ENCODE measurements at places on chromosomes 2 and 18.

GRCh38 chr18:62715436-62715758 is at the start of gene PHLPP1:
Gene PHLPP1, plus strand, starts transcription at chr18:62715541. Its CDS starts 143 bp downstream, at chr18:62715684.
- DNase-seq, result no peak

GRCh38 chr2:197236159-197236558 is 74.4 kb downstream of the ANKRD44 start:
- DNase-seq, result no peak

- no peak for DNase-seq
Measured at GRCh38 chr18:13374468-13375301, 156.1 kb downstream of the LDLRAD4 start.

- no peak for DNase-seq
Measured at GRCh38 chr2:238698072-238698352, 149.9 kb upstream of the TWIST2 start.

GRCh38 chr2:199449455-199449854 is 8.3 kb downstream of the SATB2 start:
- DNase-seq, result no peak

DNA sequence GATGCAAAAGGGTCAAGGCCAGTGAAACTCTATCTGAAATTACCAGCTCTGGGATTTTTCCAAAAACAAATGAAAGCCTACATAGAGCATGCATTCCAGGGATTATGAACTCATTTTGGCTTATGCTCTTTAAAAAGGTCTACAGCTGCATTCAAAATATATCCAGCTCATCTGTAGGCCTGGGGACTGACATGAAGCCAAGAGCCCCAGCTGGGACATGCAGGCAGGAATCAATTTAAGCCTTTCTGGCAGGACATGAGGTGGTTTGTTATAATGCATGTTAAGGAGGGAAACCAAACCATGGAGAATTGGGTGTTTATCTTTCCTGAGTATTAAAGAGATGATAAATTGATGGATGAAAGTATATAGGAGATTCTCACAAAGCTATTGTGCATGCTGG is 164.5 kb downstream of the RBM43 start:
- DNase-seq, result no peak

GRCh38 chr2:212843409-212844199 is 305.0 kb upstream of the ERBB4 start:
- no peak for DNase-seq

DNA sequence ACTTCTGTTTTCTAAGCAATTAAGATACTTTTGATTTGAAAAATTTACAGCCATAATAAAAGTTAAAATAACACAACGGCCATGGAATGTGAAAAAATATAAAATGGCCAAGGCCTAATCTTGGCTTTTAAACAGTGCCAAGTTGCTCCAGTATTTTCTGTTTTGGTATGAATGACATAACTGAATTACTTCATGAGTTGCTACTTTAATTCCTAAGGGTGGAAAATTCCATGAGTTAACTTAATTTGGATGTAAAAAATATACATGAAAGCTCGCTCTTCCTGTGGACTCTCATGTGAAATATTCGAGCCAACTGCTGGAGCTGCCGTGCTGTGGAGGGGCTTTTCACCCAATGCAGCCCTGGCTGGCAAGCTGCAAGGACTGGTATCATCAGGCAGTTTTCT is 286.0 kb upstream of the CCDC68 start:
- no peak for DNase-seq

GRCh38 chr2:165348441-165348840 is 109.2 kb downstream of the SCN2A start:
- DNase-seq, result no peak

DNA sequence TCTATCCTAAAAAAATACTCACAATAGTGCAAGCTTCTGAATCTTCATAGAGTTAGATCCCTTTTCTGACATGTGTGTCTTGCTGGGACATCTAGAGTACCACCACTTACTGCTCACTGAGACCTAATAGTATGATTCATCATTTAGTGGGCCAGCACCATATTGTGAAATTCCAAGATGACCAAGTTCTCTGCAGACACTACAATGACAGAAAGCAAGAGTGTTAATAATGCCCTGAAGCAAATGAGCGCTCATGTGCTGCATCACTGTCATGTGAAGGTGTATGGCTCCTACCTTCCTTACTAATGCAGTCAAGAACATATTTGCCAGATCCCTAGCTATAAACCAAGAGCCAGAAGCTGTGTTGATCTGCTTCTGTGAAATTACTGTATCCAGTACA is 606.2 kb upstream of the NXPH2 start:
- DNase-seq, result no peak

DNA sequence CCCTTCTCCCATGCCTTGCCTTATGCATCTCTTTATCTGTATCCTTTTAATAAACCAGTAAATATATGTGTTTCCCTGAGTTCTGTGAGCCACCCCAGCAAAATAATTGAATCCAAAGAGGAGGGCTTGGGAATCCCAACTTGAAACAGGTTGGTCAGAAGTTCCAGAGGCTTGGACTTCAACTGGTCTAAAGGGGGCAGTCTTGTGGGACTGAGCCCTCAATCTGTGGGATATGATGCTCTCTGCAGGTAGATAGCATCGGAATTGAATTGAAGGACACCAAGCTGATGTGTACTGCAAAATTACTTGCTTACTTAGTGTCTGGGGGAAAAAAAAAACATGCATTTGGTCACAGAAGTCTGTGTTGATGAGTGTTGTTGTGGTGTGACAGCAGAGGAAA is 1033.5 kb upstream of the TMEFF2 start:
- DNase-seq, result no peak

DNA sequence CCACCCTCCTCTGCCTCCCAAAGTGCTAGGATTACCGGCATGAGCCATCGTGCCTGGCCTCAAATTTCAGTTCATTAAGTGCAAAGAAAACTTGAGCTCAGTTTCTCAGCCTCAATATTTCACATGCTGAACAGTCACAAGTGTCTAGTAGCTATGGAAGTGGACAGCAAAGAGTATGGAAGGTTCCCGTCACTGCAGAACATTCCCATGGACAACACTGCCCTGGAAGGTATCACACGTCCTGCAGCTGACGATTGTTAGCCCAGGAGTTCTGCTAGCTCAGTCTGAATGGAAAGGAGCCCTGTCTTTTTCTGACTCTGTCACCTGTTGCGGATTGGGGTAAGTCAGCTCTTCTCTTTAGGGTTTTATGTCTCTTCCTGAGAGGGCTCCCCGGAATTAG is 86.2 kb upstream of the PTPRM start:
- DNase-seq, result no peak

GRCh38 chr18:63881851-63882250 is 5.7 kb upstream of the SERPINB2 start:
- no peak for DNase-seq

DNA sequence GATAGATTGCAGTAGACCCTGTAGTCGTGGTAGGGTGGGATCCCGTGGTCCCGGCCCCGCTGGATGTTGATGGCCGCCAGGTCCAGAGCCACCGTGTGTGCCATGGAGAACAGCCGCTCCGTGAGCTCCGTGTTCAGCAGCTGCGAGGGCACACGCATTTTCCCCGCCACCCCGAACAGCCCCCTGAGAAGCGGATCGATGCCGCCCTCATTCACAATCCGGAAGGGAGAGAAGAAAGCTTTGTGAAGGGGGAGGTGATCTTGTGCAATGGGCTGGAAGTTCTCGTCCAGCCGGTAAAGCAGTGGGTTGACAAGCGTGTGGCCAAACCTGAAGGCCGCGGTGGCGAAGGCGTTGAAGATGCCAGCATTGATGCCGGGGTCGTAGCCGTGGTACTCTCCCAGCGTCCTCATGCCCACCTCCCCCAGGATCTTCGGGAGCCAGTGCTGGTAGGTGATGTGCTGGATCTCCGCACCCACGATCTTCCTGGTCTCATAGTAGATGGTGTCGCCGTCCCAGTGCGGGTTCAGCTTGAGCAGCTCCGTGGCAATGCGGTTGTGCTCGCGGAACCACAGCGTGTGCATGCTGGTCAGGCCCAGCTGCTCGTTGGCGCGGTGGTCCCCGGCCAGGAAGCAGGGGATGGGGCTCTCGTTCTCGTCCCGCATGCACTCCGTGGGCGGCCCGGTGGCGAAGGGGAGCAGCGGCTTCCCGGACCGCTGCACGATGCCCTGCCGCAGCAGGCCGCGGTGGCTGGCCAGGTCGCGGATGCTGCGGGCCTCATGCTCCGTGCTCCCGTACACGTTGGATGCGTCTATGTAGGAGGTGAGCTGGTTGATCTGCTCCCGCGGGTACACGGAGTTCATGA is 95.8 kb downstream of the PXDN start:
- DNase-seq, result no peak

DNA sequence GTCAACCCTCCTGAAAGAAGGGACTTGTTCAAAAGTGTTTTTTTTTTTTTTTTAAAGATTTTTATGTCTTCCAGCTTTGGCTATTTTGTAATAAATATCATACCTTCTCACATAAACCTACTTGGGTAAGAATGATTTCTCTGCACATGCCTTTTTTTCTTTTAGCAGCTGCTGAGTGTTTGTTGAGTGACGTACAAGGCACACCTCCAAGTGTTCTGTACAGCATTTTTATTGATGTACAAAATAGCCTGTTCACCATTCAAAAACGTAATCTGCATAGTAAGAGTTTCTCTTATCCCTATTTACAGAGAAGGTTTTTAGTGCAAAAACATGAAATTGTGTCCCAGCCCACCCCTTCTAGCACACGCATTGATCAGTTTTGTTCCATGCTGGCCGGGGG is 77.6 kb downstream of the MEP1B start:
- no peak for DNase-seq

GRCh38 chr2:202375033-202375608 is 1.0 kb upstream of the BMPR2 start:
- peak; percentile 13 for DNase-seq

DNA sequence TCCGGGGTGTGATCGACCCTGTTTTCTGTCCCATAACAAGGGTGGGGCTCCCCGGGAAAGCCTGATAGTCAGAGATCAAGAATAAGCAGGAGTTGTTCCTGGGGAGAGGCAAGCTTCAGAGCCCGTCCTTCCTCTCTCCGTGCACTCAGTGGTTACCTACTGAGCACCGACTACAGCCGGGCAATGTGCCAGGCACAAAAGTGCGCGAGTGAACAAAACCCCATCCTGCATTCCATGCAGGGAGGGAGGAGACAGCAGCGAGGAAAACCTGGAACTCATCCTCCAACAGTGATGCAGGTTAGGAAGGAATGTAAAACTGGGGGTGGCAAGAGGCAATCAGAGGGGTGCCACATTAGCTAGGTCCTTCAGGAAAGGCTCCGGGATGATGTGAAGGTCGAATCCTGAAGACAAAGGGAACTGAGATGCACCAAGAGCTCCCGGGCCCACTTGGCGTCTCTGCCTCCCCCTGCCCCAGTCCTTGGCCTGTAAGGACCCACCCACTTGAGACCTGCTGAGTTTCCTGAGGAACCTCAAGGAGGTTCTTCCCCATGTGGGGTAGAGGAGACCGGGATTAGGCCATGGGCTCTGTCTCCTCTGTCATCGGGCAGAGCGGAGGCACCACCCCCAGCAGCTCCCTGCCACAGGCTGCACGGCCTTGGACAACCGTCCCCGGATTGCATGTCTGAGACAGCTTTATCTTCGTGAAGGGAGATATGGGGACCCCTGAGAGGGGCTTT is 198.2 kb downstream of the NDUFA10 start:
- no peak for DNase-seq

DNA sequence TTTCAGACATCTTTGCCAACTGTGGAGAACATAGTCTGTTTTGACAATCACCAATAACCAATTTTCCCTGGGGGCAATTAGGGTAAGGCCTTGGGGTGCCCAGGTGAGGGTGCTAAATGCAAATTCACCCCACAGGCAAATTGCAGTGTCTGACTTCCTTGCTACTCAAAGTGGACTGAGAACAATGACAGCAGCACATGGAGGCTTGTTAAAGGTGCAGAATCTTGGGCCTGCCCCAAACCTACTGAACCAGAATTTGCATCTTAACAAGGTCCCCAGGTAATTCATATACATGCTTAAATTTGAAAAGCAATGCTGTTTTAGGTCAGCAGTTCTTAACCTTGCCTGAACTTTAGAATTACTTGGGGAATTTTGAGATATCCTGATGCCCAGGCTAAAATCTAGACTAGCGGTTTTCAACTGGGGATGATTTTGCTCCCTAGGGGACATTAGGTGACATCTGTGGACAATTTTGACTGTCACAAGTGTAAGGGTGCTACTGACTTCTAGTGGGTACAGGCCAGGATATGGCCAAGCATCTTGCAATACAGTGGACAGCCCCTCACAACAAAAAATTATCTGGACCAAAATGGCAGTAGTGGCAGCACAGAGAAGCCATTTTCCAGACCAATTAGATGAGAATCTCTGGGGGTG is 80.2 kb upstream of the GCFC2 start:
- DNase-seq, result no peak

- DNase-seq, result no peak
Measured at GRCh38 chr2:138104071-138104470, 139.8 kb downstream of the HNMT start.

DNA sequence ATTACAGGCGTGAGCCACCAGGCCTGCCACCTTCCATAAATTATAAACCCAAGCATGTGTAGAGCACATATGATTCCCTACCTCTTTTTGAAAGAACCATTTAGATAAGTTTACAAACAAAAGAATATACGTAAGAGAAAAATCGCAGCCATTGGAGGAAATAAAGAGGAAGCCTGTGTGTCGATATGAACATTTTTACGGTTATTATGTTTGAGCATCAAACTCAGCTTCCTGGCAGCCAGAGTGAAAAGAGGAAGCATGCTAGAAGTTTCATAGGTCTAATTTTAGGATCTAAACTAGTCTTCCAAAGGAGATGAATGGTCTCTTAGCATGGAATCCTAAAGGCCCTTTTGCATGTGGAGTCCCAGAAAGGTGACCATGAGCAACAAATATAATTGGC is 104.3 kb downstream of the PLB1 start:
- no peak for DNase-seq

DNA sequence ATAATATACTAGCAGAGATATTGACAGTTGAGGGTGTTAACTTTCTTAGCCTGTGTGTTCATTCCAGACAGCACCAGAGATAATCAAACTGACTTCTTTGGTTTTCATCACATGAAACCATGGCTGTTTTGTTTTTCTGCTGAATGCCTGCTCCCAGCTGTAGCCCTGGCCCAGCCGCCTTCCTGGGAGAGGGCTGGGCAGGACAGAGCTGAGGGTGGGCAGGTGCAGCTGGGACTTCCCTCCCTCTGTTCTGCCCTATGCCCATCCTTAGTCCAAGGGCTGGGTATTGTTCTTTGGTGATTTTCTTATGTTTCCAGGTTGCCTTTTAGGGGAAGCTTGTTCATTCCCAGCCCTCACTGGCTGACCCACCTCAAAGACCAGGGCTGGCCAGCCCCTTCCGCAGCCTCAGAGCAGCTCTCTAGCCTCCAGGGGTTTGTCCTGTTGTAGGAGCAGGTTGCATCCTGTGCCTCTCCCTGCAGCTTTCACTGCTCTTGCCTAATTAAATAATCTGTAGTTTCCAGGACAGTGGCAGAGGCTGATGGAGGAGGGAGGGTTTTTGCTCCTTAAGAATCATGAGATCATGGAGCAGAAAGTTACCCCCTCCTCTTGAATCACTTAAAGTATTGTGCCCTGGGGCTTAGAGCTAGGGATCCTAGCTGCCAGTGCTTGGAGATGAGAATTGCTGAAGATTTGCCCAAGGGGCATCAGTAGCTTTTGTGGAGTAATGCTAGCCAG is 61.4 kb downstream of the MTCL1 start:
- DNase-seq, result no peak
